ENCODE measurements at places on chromosomes 4 and X.
A peak's percentile ranks its signal among the peaks of the same experiment; 100 is the strongest.

DNA sequence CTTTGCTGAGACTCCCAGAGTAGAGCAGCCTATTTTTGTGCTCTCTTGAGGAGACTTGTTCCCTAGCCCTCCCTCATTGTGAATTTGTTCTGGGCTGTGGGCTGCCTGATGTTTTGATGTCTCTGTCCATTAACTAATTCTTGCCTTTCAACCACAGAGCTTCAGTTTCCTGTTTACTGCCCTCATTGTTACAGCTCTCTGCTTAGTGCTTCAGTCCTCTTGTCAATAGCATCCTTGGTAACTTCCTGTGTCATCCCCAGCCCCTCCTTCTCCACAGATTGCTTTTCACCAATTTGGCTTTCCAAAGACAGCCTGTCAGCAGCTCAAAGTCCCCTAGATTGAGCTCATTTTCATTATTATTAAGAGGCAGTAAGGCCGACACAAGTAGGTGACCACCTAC is 69.9 kb downstream of the COX7B2 start:
- DNase-seq = no peak

GRCh38 chr4:168685136-168685809 is 188.4 kb downstream of the PALLD start:
- no peak for DNase-seq

- no peak for DNase-seq
Measured at GRCh38 chr4:38867478-38868058, at the start of gene FAM114A1. Gene FAM114A1 (plus strand): TSS chr4:38867806. CDS start chr4:38878079, 10,273 bp downstream.

DNA sequence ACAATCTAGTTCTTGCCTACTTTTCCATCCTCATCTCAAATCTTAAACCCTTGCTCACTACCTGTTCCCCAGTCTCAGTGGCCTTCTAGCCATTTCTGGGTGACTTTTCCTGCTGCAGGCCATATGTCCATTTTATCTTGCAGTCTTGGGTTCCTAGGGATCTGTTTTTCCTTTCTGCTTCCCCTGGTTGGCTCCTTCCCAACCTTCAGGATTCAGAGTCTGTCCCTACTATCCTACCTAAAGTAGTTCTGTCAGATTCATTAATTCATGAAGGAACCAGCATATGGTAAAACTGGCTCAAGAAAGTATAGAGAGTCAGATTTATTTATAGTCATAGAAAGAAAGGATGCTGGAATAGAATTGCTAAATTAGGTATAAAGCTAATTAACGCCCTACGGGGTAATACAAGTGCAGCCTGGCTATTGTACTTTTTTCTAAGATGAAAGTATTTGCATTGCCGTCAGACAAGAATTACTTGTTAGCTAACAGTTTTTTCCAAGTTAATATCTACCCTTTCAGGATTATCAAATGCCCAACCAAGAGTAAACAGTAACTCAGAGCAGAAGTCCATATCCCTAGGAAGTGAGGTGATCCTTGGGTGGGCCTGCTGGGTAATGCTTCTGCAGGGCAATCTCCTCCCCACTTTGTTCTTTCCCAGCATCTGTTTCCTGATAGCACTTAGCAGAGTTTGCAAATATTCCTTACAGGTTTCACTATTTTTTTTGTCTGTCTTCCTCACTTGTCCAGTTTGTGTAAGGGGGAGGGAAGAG is 63.6 kb downstream of the REPS2 start:
- DNase-seq = no peak

DNA sequence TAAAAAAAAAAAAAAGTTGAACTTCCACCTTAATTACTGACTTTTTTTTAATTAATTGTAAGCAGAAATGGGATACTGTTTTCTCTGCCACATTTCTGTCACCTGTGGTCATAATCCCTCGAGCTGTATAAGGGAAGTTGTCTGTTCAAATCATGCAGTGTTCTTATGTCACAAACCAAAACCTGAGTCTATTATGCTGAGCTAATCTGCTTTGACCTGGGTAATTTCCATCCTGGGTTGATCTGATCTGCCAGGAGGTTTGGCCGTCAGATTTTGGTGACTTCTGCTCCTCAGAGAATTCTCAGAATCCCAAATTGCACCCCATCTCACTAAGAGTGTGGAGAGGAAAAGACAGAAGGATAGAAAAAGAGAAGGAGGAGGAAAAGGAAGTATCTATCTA is 683.1 kb downstream of the KCTD8 start:
- no peak for DNase-seq

DNA sequence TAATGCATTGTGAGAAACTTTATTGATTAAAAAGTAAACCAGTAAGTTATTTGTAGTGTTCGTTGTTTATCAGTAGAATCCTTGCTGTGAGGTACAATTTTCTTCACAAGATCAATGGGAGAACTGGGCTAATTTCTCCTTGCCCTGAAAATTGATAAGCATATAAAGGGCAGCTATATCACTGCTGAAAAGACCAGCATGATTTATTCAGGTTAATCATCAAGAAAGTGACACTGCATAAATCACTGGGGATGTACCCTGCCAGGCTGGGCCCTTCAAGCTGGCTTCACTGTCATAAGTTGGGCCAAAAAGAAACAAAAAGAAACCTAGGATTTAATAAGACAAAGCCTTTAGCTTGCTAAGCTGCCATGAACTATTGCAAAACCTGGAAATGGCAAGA is 746.7 kb downstream of the STPG2 start:
- no peak for DNase-seq

DNA sequence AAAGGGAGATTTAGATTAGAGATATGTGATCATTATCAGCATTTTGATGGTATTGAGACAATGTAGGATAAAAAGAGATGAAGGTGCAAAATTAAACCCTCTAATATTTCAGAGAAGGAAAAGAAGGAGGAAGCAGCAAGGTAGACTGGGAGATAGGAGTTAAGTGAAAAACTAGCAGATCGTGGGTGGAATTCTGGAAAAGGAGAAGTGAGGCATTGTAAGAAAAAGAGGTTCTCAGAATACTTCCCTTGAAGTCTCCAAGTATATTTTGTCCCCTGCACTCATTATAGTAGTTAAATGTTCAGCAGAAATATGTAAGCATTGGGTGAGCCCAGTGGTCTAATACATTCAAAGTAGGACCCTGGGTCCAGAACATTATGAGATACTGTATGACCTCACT is 30.3 kb downstream of the COPS4 start:
- no peak for DNase-seq

DNA sequence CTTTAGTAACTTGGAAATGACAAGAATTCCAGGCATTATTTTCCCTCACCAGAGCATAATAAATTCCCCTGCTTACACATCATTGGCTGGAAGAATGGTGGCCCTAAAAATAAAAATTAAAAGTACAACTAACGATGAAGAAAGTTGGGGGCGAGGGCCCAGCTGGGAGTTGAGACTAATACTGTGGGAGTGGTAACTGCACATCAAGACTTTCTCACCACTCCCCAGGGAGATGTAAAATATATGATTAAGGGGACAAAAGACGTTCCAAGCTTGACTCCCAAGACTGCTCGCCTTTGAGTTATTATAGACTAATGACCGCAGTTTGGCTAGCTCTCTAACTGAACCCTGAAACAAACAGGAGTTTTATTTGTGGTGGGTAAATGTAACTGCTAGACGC is 30.0 kb downstream of the SMIM31 start:
- DNase-seq = no peak

DNA sequence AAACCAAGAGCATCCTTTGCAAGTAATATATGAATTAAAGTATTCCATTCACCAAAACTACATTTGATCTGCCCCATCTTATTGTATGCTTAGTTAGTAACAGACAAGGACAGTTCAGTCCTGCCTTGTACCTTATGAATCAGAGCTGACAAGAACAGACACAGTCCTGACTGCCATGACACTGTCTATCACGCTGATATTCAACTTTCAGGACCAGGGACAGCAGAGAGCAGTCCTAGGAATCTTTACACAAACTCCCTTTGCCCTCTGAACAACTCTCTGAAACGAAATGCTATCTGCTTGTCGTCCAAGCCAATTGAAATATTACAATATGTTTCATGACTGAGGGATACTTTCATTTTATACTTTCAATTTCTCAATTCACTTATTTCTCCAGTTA is 268.6 kb upstream of the VCX start:
- DNase-seq = no peak

GRCh38 chr4:98951710-98952109 is 22.8 kb upstream of the EIF4E start:
- DNase-seq = no peak

GRCh38 chr4:1356181-1356998 is 9.4 kb downstream of the UVSSA start:
- peak; percentile 49 for DNase-seq

DNA sequence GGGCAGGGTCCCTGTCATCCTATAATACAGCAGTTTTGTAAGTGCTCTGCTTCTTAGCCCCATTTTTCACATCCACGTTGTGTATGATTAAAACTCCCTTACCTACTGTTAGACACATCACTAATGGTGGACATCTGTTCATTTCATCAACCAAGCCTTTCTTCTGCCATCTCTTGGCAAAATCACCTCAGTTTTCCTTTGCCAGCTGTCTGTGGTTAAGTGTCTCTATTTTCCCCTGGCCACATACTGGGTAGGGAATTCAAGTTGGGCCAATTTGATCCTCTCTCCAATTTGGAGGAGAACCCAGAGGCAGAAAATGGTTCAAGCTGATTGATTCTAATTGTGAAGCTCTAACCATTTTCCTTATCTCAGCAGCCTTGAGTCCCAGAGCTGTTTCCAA is 436.1 kb downstream of the PCDH7 start:
- no peak for DNase-seq

DNA sequence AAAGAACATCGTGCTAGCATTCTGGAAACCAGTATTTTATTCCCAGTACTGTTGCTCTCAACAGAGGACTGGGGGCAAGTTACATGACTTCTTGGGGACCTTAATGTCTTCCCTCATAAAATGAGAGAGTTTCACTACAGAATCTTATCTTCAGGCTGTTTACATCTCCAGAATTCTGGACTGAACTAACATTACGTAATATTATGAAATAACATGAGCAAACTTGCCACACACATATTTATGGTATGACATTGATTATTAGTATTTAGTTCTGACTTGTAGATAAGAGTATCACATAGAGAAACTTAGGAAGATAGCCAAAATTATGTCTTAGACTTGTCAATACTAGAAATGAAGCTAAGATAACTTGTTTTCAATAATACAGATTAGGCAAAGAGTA is 68.0 kb downstream of the NFKB1 start:
- DNase-seq = no peak

GRCh38 chr4:141240259-141240658 is 19.6 kb downstream of the ZNF330 start:
- DNase-seq = no peak

DNA sequence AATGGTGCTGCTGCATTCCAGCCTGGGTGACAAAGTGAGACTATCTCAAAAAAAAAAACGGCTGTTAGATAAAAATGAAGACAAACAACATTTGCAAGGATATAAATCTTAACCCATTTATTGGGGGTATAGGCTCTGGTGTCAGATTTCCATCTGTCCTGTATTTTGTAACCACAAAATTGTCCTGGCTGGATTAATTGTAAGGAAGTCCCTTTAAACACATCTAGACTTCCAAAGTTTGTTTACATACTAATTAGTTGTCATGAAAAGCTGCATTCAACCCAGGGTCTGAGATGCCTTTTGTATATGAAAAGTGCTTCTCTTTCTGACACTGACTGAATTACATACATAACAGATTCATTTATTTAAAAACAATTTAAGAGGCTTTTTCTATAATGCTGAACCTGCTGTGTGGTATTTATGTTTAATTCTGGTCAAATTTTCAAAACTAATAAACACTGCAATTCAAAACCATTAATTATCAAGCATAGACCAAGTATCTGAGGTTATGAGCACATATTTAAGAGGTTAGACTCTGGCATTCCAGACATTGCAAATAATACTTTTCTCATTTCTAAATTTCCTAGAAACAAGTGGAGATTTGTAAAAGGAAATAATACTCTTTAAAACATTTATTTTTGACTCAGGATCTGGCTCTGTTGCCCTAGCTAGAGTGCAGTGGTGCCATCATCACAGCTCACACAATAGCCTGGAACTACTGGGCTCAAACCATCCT is 17.5 kb upstream of the UGDH start:
- no peak for DNase-seq

DNA sequence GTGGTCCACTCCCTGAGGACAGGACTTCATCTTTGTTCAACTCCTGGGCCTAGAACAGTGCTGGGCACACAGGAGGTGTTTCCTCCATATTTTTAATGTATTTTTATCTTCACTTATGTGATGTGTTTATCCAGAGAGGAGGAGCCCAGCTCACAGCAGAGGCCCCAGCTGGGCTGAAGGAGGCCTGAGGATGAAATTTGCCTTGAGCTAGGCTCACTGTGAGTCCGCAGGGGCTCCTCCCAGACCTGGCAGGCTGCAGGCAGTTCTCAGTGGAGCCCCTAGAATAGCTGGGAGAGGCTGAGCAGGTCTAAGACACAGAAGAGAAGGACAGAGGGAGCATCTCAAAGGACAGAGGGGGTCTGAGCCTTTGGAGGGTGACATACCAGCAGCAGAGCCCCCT is 26.8 kb downstream of the C4orf50 start:
- DNase-seq = no peak

GRCh38 chr4:79526641-79527565 is 118.9 kb upstream of the GK2 start:
- no peak for DNase-seq

DNA sequence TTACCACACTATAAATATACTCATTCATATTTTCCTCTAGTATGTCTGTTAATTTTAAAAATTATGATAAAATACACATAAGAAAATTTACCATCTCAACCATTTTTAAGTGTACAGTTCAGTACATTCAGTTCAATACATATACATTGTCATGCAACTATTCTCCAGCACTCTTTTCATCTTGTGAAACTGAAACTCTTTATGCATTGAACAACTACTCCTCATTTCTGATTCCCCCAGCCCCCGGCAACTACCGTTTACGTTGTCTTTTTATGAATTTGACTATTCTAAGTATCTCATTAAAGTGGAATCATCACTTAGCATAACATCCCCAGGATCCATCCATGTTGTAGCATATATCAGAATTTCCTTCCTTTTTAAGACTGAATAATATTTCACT is 8.7 kb downstream of the SMARCAD1 start:
- no peak for DNase-seq

GRCh38 chr4:173347467-173347866 is 13.3 kb upstream of the HMGB2 start:
- DNase-seq = no peak

GRCh38 chrX:49276671-49277534 is 7.3 kb downstream of the PPP1R3F start:
- peak; percentile 45 for DNase-seq

DNA sequence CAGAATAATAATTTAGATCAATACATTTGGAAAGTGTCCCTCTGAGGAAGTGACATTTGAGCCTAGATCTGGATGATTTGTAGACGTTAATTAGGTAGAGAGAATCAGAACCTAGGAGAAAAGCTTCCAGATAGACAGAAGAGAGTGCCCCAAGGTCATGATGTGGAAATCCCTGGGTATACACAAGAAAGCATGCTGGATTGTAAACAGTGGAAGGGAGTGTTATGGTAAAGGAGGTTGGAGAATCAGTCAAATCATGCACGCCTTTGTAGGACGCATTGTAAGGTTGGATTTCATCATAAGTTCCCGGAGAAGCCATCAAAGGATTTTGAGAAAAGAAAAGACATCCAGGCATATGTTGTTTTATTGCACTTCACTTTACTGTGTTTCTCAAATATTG is 156.3 kb downstream of the PARM1 start:
- no peak for DNase-seq

- no peak for DNase-seq
Measured at GRCh38 chr4:52989865-52990264, 127.7 kb downstream of the RASL11B start.

Measured in CD4-positive, alpha-beta T cell treated with Interleukin-2 at 100 ng/mL for 4 hours (primary cell).